A673 (cell line): ENCODE measurements at places on chromosomes 11 and 22.

DNA sequence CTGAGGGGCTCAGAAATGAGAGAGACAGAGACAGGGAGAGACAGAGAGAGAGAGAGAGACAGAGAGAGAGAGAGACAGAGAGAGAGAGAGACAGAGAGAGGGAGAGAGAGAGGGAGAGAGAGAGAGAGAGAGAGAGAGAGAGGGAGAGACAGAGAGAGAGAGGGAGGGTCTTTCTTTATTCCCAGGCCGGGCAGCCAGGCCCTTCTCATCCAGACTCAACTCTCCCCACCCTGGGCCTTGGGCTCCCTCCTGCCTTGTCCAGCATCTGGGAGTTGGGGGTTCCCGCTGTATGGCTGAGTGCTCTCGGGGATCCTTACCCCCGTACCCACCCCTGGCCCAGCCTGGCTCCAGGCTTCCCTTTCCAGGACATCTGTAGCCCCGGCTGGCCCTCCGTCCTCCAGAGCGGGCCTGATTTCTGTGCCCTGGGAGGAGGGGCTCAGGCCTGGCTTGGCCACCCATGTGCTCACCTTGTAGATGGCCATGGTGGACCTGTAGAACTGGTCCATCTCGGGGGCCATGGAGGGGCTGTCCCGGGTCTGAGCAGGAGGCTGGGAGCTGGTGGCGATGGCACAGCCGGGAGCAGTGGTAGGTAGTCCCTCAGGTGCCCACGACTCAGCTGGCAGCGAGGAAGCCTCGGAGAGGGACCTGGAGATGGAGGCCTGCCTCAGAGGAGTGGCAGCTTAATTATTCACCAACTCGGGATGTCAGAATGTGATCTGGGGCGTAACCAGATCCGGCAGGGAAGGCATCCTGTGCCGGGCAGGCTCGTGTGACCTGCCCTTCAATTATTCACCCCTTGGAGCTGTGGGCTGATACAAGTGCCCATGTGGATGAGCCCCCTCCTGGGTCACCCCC, at the start of gene BAIAP2L2:
Gene BAIAP2L2, minus strand, starts transcription at position 677 of the 855 bp plus-strand sequence. Its CDS starts 159 bp downstream, at position 518.
- no peak for DNase-seq

DNA sequence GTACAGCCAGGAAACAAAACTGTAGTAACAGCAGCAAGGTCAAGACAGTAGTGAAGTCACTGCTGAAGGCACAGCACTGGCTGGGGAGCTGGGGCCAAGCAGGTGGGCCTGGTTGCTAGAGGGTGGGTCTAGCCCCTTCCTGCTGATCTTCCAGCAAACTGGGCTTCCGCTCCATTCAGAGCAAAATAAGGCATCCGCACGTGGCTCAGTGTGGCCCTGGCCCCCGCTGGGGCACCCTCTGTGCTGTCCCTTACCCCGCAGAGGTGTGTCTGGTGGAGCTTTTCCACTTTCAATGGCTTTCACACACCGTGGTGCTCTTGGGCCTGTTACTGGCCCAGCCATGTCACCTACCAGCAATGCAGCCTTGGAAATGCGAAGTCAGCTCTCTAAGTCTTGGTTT, 162.4 kb upstream of the B3GAT1 start:
- DNase-seq, result no peak

- DNase-seq, result peak; percentile 70
Observed at GRCh38 chr11:65506772-65507505, 8.1 kb downstream of the MALAT1 start.

DNA sequence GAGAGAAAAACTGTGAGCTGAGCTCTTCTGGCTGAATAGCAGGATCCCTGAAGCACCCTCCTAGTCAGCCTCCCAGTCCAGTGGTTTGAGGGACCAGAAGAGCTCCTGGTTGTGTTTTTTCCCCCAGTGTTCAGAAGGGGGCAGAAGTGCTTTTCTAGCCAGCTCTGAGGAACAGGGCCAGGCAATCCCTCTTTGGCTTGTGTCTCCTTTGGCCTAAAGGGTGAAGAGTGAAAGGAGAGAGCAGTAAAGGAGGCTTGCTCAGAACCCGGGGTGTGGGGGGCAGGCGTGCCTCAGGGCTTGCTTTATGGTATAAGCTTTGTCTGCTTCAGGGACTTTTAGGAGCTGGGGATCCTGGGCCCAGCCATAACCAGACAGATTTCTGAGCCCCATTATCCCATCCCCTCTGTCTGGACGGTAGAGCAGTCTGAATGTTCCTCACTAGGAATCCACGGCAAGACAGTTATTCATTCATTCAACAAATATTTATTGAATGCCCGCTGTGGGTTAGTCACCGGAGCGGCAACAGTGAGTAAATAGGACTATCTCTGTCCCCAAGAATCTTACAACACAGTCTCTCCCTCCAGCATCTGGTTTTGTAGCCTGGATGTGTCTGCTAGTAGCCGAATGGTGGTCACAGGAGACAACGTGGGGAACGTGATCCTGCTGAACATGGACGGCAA, 14.5 kb downstream of the ACP2 start:
- DNase-seq, result peak; percentile 75

DNA sequence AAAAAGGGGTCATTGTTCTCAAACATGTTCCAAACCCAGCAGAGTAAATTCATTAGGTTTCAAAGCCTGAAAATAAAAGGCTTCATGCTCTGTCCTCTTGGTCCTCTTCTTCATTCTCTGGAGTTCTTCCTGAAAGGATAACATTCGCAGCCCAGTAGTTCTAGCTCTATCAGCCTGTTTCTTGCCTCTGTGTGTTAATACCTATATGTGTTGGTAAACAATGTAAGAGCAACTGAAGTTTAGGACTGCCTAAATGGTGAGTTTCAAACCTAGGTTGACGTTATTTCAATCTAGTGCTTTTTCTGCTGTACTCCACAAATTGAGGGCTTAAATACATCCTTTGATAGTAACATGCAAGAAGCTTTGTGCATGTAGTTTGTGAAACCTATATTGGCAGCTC, 9.4 kb downstream of the AASDHPPT start:
- DNase-seq, result no peak

- no peak for DNase-seq
Observed at GRCh38 chr11:64259533-64260067, 8.3 kb downstream of the PLCB3 start.

DNA sequence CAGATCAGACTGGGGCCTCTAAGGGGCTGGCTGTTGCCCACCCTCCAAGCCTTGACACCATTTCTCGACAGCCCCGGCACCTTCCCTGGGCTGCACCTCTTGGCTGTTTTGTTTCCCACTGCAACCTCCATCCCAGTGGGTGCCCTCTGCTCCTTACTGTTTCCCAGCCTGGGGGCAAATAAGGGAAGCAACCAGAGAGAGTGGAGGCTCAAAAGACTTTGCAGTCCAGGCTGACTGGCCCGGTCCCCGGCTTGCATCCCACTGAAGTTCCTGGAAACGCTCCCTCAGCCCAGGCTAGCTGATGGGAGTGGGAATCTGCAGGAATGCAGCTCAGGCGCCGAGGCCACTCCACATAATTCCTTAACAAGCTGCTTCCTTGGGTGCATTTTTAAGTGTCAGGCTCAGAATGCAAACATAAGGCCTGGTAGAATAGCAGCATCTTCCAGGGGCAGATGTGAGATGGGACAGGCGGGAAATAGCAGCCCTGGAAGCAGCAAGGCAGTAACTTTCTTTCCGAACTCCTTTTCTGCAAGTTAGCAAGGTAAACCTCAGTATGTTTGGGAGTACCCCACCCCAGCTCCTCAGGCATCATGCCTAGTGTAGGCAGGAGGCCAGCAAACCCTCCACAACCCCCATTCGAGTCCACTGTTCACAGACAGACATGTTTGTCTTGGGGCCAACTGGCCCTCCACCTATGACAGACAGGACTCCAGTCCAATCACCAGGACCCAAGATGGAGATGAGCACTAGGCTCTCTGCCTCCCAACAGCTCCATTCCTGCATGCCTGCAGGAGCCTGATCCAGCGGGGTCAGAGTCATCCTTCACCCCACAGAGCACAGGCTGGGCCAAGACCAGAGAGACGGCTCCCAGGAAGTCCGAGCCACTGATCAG, 39.3 kb downstream of the RPL27A start:
- DNase-seq, result no peak

- DNase-seq, result no peak
Observed at GRCh38 chr11:121645596-121645995, 192.8 kb upstream of the SORL1-AS1 start.

GRCh38 chr22:49090853-49091135, 736.9 kb downstream of the BRD1 start:
- DNase-seq, result no peak

DNA sequence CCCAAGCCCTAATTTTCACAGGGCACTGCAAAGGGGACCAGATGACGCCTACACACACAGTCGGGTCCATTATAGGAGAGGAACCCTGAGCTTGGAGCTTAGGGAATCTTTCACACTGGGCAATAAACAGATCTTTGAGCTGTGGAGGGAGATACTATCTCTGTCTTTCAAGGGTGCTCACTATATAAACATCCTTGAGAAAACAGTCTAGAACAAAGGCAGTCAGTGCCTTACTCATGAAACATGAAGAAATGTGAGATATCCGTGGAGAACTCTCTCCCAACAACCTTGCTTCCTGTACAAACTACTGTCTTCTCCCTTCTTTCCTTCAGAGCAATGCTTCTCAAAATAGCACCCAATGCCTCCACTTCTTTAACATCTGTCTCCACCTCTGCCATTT, 109.0 kb upstream of the APOA1 start:
- DNase-seq, result no peak

- no peak for DNase-seq
Observed at GRCh38 chr22:29195118-29195963, 10.4 kb upstream of the EMID1 start.

GRCh38 chr22:20226077-20226716, 41.9 kb downstream of the RTN4R start:
- no peak for DNase-seq

DNA sequence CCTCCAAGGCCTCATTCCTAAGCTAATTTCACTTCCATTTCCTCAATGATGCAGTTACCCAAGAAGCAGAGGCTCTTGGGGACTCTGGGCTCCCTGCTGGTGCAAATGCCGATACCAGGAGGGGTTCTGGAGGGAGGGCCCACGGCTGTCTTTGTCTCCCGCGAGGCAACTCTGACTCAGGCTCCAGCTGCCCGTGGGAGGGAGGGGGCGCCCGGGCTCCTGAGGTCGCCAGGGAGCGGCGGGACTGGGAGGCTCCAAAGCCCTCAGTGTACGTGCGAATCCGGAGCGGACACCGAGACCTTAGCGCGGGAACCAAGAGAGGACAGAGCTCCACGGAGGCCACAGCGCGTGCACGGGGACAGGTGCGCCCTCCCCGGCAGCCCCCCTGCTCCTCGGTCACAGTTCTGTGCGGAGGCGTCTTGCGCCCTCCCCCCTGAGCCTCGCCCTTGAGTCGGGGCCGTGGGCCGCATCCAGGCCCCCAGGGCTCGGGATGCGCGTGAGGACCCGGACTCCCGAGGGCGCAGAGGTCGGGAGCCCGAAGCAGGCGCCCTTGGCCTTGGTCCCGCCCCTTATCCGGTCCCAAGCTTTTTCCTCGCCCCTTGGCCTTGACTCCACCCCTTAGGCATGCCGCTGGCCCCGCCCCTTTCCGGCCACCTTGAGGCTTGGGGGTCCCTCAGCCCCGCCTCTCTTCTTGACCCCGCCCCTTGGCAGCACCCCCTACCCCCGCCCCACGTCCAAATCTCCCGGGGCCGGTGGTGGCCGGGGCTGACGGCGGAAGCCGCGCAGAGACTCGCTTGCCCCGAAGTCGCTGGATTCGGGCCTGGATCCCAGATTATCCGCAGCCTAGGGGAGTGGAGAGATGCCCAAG, 4.7 kb upstream of the SHISA8 start:
- DNase-seq, result peak; percentile 84

DNA sequence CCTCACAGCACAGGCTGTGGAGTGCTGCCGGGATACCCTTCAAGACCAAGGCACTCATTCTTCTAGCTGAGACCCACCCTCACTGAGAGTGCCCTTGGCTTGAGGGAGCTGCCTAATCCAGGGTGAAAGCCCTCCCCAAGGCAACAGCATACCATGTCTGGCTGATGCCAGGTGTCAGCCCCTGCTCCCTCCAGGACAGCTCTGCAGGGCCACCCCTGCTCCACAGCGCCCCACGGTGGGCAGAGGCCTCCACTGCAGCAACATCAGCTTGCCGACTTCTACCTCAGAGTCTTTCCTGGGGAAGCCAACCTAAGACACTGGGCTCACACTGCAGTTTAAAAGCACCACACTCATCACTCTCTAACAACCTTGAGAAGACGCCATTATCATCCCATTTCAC, 29.0 kb downstream of the TTLL1 start:
- peak; percentile 55 for DNase-seq

GRCh38 chr11:8809939-8810539, 101.0 kb upstream of the AKIP1 start:
- peak; percentile 15 for DNase-seq

GRCh38 chr22:24523873-24524272, 28.7 kb downstream of the UPB1 start:
- DNase-seq, result no peak

DNA sequence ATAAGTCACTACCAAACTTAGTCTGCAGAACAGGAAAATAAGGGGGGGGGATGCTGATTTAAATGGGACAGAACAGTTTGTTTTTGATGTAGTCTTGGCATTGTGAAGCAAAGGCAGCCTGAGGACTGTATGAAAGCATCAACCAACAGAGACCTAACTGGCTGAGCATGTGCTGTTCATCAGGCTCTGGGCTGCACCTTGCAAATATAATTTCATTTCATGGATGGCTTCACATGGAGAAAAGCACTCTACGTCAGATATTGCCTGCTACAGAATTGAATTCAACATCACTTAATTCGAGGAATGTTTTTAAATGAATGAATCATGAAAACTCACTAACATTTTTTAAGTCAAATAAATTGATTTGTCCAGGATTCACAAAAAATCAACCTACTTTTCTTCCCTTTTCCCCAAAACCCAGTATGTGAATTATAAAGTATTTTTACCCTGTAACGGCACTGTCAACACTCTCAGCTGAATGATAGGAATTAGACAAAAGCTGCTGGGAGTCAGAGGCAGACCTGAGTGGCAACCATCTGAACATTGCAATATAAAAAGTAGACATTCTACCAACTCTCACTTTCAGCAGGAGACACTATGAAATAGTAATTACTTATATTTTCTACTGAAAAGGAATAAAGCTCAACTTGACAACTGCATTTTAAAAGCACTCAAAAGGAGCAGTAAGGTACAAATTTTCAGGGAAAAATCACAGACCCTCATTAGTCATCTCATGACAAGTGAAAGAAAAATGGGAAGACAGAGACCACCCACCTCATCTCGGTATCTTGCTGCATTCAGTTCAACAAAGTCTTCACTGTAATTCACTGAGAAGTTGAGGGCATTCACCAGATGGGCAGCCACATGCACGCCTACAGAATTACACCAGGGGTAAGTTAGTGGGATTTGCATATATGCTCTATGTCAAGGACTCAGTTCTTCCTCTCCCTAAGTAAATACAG, 47.5 kb downstream of the NOX4 start:
- DNase-seq, result peak; percentile 66

DNA sequence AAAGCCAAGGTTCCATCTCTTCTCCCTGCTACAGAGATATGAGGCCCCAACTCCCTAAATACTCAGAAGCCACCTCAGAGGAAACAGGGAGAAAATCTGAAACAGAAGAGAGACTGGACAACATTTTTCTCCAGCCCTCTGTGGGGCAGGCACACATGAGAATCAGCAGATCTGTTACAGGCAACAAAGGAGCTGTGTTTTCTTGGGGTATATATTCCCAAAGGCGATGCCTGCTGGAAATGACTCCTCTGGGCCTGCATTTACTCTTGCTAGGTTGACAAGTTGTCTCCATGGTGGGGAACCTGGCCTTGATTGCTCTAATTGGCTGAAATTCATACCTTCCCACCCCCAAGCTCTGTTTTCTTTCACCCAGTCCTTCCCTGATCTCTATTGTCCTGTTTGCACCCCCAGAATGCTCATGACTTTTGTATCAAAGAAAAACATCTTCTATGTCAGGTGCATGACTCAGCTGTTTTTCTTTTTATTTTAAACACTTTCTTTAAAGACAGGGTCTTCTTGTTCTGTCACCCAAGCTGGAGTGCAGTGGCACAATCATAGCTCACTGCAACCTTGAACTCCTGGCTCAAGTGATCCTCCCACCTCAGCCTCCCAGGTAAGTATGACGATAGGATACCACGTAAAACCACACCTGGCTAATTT, 23.5 kb upstream of the P2RY6 start:
- DNase-seq, result no peak
